Fibroblast of skin of right quadriceps (primary cell): ENCODE measurements at places on chromosomes 4 and X.

DNA sequence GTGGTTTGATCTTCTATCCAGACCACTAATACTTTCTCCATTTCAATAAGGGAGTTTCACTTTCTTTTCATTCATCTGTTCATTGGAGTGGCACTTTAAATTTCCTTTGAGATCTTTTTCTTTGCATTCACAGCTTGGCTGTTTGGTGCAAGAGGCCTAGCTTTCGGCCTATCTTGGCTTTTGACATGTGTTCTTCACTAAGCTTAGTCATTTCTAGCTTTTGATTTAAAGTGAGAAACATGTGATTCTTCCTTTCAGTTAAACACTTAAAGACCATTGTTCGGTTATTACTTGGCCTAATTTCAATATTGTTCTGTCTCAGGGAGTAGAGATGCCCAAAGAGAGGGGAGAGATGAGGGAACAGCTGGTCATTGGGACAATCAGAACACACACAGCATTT is 24.3 kb downstream of the CXCL13 start:
- no peak for DNase-seq

DNA sequence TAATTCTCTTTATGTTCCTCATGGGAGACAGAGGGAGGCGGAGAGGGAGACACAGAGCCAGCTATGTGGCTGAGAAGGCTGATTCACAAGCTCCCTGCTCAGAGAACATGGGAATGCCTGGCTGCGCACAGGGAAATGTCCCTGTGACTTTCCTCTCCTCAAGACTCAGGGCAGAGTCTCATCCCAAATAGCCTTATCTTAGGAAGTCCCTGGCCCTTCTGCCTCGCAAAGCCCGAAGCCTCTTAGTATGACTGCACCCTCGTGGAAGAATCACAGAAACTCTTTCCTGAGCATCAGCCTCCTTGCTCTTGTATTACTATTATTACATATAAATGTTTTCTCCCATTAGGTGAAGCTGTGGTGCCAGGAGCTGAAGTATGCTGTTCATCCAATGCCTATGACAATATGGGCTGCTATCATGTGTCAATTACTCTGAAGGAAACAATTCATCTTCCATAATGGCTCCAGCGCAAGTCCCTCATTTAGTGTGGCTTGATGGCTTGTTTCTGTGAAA is 230.5 kb downstream of the MGST2 start:
- no peak for DNase-seq

DNA sequence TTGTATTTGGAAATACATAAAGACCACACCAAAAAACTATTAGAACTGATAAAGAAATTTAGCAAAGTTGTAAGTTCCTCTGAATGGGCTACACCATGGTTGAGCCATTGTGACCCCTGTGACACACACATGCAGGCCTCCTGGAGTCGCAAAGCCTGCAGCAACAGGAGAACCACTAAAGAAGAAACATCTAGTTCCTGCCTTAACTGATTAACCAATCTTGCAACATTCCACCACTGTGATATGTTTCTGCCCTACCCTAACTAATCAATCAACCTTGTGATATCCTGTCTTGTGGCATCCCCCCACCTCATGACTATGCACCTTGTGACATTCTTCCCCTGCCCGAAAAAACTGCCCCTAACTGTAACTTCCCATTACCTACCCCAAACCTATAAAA is 401.8 kb downstream of the PRDM5 start:
- no peak for DNase-seq

DNA sequence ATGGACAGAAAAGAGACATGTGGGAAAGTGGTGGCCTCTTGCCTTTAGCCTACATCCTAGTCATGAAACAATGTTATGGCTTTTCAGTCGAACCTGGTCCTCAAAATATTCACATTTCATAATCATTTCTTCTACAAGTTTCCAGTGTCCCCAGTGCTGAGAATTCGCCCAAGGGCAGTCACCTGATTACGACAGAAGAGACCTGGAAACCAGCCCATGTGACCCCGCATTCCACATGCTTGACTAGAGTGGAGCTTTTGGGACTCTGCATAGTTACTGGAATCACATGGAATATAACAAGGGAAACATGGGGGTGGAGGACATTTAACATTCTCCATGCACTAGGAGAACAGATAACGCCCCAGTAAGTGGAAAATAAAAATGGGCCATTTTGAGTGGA is 100.1 kb downstream of the PPARGC1A start:
- peak; percentile 80 for DNase-seq

DNA sequence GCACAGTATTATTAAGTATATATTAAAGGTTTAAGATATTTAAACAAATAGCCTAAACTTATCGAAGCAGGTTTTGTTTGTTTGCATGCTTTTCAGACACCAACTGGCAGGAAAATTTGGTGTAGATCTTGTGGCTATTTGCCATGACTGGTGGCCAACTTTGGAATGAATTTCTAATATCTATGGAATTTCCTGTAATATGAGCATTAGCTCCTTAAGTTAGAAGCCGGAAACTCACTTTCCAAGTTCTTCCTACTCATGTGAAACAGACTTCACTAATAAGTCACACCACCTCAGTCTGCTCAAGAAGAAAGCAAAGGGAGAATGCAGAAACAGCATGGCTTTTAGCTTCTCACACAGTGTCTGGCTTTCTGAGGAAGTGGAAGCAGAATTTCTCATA is 563.9 kb downstream of the GRXCR1 start:
- peak; percentile 88 for DNase-seq

GRCh38 chrX:133668225-133668931 is 253.1 kb upstream of the GPC4 start:
- no peak for DNase-seq

DNA sequence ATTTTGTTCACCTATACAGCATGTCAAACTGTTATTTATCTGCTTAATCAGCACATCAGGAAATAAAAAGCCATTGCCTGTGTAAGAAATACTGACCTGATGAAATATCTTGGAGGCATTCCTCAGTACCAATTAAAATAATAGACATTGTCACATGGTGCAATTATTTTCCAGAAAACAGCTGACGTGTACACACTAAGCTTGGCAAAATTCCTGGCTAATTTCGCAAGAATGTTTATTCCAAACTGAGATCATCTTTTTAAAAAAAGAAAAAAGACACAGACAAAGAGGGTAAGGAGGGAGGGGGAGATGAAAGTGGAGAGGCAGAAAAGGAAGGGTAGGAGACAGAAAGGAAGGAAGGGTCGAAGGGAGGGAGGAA is 61.9 kb upstream of the NFKB1 start:
- peak; percentile 96 for DNase-seq

- DNase-seq, result peak; percentile 94
Measured at GRCh38 chr4:170386971-170387370, 297.2 kb upstream of the AADAT start.

DNA sequence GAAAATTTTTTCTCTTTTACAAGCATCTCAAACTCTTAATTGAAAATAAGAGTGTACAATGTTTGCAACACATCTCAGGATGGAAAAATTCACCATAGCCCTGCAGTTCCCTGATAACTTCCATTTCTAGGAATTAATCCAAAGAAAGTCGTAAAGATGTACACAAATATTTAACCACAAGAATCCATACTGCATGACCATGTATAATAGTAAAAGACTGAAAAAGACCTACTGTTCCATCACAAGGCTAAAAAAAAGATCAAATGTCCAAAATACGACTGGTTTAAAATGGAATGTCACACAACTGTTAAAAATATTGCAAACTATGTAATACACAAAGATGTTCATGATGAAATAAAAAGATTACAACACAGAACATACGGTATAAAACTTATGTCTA is 32.1 kb downstream of the HUWE1 start:
- DNase-seq, result peak; percentile 59

DNA sequence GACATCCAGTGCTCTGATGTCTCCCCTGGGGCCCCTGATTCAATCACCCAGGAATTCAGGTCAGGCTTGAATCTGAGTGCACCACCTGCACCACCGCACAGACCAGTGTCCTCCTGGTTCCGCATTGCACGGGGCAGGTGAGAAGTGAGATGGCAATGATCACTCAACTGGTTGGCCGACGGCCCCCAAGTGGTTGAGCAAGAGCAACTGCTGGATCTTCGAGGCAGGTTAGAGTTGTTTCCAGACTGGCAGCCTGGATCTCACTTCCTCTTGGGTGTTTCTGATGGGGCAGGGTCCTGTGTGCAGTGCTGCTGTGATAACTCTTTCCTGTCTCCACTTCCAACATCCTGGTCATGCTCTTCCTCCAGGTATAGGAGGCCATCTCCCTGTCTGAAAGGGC is 50.4 kb downstream of the C4orf50 start:
- DNase-seq, result no peak
